Naive thymus-derived CD4-positive, alpha-beta T cell (primary cell): ENCODE measurements at places on chromosomes 6 and 20. TPM values are rescaled to one million over a fixed set of nuclear protein-coding genes. Genes with fewer than 3 reads are reported as not detected.

DNA sequence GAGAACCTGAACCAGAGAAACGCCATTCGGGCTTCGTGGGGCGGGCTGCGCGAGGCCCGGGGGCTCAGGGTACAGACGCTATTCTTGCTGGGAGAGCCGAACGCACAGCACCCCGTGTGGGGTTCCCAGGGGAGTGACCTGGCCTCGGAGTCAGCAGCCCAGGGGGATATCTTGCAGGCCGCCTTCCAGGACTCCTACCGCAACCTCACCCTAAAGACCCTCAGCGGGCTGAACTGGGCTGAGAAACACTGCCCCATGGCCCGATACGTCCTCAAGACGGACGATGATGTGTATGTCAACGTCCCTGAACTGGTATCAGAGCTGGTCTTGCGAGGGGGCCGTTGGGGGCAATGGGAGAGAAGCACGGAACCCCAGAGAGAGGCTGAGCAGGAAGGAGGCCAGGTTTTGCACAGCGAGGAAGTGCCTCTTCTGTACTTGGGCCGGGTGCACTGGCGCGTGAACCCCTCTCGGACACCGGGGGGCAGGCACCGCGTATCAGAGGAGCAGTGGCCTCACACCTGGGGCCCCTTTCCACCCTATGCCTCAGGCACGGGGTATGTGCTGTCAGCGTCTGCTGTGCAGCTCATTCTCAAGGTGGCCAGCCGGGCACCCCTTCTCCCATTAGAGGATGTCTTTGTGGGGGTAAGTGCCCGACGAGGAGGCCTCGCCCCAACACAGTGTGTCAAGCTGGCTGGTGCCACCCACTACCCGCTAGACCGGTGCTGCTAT, 904 bp downstream of the B3GALT4 start:
- H3K27ac ChIP-seq = peak overlapping the region; percentile 87
- H3K4me1 ChIP-seq = peaks cover 45% of the 10 kb centered on the region
- H3K27me3 ChIP-seq = no peaks in the 10 kb centered on the region
- peaks cover 76% of the 10 kb centered on the region for H3K36me3 ChIP-seq

GRCh38 chr6:110043366-110043994, 65.4 kb downstream of the GPR6 start:
- no peak for DNase-seq
- no peaks in the 10 kb centered on the region for H3K36me3 ChIP-seq
- H3K27ac ChIP-seq = no peak overlapping the region
- H3K4me1 ChIP-seq = no peaks in the 10 kb centered on the region
- H3K4me3 ChIP-seq = no peak overlapping the region

FHL5 gene
- not detected for total RNA-seq

- DNase-seq = no peak
These were observed 39.8 kb downstream of the TBXT start for GRCh38 chr6:166127624-166128472.

DNA sequence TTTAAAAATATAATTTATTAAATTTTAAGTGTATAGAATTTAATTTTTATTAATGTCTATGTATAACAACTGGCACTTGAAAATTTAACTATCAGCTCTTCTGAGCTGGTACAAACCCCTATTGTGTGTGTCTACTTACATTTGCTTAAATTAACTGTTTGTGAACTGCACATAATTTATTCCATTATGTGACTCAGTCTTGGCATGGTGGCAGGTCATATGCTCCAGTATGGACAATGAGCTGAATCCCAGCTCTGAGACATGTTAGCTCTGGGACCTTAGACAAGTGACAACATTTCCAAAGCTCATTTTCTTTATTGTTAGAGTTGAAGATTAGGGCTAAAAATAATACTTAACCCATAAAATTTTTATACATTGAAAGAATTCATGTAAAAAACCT, 526.1 kb upstream of the MARCKS start:
- no peak for DNase-seq
- no peak overlapping the region for H3K4me3 ChIP-seq
- no peak overlapping the region for H3K27ac ChIP-seq
- H3K27me3 ChIP-seq = no peaks in the 10 kb centered on the region
- H3K36me3 ChIP-seq = no peaks in the 10 kb centered on the region
- no peaks in the 10 kb centered on the region for H3K4me1 ChIP-seq

OR10C1 gene
- not detected for total RNA-seq
